Motor neuron (in vitro differentiated cells): ENCODE measurements at places on chromosomes 7 and 10. TPM values are rescaled to one million over a fixed set of nuclear protein-coding genes. Genes with fewer than 3 reads are reported as not detected.

PCDH15 gene
- 3.6 TPM in 2 replicates for total RNA-seq

TAS2R41 gene
- total RNA-seq = not detected in 2 replicates

ZNF248 gene
- total RNA-seq = 39.5 and 40.1 TPM in 2 replicates

PRLHR gene
- 0.15 and 0.16 TPM in 2 replicates for total RNA-seq

CEP55 gene
- 15.8 and 16.1 TPM in 2 replicates for total RNA-seq

PTPRN2 gene
- 0.10 TPM in 1 of 2 replicates, not detected in the other for total RNA-seq

GNGT1 gene
- total RNA-seq = 0.82 TPM in 1 of 2 replicates, not detected in the other

GPR26 gene
- 0.09 and 0.16 TPM in 2 replicates for total RNA-seq

OSBPL3 gene
- total RNA-seq = 111 and 126 TPM in 2 replicates

RASA4 gene
- 4.1 and 6.0 TPM in 2 replicates for total RNA-seq

MBL2 gene
- not detected in 2 replicates for total RNA-seq

IQUB gene
- total RNA-seq = 0.87 and 0.92 TPM in 2 replicates
